ENCODE measurements at places on chromosomes 16 and 17.

GRCh38 chr16:67992661-67993206, 6.5 kb downstream of the DPEP2 start:
- no peak for DNase-seq

DNA sequence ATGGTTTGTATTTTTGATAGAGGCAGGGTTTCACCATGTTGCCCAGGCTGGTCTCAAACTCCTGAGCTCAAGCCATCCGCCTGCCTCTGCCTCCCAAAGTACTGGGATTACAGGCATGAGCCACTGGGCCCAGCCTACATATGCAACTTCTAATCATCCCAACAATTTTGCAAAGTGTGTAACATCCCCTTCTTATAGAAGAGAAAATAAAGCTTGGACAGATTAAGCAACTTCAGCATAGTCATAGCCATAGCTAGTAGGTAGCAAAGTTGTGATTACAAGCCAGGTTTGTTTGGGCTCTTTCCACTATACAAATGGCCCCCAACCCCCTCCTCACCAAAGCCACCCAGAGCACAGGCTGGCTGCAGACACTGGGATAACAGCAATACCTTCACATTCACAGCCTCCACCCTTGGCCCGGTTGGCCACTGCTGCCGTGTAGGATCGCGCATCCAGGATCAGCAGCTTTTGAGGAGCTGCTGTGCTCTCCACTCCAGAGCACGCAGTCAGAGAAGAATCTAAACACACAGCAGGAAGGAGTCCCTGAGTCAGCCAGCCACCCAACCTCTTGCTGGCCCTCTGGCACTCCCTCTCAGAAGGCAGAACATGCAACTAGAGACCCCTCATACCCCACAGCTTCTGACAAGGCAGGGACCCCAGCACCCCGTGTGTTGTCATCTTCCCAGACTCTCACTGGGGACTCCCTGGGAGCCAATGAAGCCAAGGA, 7.9 kb downstream of the MTMR4 start:
- no peak for DNase-seq

DNA sequence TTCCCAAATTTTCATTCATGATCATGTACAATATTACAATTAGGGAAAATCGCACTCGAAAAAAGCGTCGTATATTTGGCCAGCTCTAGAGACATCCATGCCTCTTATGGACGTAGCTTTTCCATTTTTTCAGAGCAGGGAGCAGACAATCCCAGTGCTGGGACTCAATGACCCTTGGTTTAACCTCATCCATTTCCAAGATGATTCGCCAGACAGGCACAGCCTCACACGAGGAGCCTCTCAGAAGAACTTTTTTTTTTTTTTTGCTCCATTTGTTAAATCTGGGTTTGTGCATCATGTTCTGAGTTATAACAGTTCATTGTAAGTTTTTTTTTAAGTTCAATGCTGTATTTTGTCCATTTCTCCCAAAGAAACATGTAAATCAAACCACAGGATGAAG, 92.1 kb downstream of the ZDHHC7 start:
- DNase-seq: no peak

DNA sequence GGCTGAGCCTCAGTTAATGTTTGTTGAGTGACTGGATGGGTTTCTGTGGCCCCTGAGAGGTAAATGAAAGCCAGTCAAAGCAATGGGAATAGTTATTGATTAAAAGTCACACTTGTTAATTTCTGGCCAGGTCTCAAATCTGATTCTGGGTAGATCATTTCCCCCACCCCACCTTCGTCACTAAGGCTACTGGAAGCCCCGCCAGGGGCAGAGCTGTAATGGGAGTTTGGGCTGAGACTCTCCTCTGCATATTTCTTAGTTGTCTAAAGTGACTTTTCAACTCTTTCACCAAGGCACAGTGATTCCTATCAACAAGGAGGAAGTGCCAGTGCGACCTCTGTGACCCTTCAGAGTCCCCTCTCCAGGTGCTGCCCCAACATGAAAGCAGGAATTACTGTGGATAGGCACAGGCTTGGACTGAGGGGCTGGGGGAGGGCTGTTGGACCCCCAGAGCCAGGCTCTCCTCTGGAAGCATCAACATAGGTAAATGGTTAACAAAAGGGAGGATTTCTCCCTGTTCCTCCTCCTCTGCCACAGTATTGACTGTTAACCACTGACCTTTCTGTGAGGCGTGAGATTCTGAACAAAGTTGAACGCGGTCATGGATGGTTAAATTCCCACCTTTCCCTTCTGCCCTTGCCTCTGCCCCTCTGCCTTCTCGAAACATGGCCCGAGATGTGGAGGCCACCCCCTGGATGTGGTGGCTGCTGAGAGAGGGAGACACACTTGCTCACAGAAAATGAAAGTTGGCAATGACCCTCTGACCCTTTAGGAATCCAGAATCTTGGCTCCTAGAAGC, 20.8 kb upstream of the TBX2 start:
- no peak for DNase-seq

DNA sequence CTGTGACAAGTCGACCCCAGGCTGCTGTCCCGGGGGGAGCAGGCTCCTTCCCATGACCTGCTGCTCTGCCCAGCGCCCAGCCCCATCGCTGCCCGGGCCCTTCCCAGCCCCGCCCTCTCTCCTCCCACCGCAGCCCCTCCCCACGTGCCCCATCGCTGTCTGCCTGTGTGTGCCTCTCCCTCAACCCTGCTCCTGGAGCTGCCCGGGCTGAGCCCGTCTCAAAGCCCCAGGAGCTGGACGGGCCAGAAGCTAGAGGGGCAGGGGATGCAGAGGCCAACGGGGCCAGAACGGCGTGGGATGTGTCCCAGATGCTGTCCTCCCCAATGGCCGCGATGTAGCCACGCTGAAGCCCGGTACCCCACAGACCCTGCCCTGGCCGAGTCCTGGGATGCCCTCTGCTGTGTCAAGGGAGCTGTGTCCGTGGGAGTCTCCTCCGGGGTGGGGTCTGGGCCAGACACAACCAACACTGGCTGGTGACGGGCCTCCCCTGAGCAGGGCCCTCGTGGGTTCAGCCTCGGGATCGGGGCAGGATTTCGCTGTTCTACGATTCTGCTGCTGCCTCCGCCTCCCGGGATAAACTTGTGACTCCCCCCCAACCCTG, 118.2 kb upstream of the ZNF750 start:
- DNase-seq: no peak

DNA sequence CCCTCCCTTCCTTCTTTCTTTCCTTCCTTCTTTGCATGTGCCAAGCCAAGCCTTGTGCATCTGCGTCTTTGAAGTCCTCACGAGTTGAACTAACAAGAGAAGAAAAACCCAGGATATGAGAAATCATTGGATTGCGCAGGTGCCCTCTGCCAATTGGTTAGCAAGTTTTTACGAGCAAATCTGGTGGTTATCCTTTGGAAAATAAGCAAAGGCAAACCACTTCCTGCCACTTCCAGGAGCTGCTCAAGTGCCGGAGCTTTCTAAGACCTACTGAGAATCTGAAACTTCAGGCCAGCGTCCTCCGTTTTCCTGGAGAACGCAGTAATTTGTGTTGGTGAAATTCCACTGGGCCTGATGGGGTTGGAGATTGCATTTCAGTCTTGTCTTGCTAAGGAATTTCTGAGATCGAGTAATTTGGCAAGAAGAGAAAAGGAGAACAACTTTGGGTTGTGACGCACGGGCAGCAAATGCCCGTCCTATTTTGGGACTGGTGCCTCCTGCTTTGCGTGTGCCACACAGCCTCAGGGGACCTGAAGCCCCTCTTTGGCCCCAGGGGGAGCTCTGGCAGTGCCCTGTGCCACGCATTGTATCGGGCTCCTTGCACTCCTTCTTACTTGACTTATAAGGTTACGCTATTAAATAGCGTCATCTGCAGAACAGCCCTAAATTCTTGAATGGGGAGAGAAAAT, 56.4 kb downstream of the CMIP start:
- DNase-seq: no peak

DNA sequence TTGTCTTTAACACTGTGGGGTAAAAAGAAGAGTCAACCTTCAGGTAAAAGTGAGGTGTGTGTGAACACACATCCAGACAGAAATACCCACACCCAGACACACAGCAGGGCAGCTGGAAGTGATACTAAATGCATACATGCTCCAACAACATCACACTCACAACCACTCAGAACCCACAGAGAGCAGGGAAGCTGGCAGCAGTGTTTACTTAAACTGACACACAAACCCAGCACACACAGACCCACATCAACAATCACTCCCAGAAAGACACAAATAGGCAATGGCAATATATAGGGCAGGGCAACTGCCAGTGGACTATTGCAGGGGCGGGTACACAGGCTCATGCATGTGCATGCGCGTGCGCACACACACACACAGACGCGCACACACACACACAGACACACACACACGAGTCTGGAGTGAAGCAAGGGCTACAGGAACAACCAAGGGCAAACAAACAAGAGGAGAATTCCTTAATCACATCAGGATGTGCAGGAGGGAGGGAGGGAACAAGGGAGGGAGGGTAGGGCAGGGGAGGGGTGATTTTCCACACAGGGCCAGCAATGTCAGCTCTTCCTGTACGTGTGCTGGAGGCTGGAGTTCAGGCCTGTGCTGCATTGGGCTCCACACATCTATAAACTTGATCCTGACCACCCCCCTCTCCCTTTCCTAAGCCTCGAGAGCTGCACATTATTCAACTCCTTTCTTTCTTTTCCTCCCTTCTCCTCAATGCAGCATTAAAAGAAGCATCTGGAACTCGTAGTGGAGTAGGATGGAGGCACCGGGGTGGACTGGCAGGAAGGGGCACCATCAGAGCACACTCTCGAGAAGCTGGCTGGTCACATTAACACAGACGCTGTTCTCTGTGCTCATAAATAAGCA, 30.1 kb downstream of the HIC1 start:
- DNase-seq: no peak

GRCh38 chr16:83113317-83113716, 486.5 kb downstream of the CDH13 start:
- DNase-seq: no peak

DNA sequence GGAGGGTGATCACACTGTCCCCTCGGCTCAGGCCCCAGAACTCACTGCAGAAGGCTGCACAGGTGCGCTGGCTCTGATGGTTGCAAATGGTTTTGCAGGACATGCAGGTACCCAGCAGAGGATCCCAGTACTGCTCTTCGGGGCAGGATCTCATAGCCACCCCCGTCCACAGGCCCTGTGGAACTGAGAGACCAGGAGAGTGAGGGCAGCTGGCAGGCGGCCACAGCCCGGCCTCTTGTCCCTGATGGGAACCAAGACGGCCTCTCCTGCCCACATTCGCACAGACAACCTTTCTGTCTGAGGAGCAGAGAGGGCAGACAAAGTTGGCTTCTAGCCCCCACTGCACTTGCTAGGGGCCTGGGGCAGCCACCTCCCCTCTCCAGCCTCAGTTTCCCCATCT, 19.5 kb downstream of the TNFRSF13B start:
- no peak for DNase-seq

DNA sequence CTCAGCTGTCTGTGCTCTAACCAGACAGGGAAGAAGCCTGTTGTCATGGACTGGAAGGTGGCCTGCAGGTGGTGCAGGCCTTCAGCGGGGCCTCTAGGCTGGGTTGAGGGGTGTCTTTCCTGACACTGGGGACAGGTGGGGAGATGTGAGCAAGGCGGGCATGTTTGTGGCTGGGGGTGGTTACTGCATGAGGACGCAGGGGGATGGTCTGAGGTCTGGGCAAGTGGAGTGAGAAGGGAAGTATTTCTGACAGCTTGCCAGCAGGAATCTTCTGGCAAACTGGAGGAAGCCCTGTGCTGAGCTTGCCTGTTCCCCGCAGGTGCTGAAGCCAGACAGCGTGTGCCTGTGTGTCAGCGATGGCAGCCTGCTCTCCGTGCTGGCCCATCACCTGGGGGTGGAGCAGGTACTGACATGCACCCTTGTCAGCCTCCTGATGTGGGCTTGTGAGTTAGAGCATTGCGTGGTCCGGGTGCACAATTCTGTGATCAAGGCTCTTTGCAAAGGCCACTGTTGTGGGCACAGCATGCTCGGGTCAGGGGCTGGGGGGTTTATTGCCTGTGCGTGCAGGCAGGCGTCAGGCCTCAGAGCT, 36.2 kb downstream of the PRMT7 start:
- no peak for DNase-seq

DNA sequence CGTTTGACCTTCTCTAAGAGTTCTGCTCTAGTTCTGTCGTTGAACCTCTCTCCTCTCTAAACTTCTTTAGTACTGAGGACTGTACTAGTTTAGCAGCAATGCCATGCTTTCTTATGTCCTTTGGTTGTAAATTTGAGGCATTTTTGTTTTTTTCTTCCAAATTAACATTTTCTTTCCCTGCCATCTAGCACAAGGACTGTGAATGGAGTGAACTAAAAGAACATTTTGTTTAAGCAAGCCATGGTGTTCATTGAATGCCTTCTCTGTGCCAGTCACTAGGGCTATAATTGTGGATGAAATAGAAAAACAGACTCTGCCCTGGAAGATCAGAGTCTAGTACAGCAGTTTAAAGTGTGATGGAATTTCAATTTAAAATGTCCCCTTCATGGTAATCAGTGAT, 137.9 kb downstream of the FTO start:
- no peak for DNase-seq

GRCh38 chr16:85568519-85568918, 44.6 kb upstream of the GSE1 start:
- no peak for DNase-seq

DNA sequence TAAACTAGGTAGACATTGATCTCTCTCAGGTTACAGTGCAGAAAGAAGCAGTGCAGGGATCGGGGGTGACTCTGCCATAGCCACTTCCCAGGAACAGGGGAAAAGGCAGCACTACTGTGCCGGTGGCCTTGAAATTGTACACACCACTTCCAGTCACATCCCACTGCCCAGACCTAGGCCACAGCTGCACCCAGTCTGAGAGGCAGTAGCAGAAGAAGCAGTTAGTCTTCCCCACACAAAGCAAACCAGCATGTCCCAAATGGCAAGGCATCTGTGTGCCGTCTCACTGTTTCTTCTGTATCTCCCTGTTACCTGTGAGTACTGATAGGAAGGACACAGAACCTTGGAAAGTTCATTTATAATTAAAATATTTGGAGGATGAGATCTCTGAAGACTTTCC, 47.0 kb downstream of the TMC6 start:
- no peak for DNase-seq

DNA sequence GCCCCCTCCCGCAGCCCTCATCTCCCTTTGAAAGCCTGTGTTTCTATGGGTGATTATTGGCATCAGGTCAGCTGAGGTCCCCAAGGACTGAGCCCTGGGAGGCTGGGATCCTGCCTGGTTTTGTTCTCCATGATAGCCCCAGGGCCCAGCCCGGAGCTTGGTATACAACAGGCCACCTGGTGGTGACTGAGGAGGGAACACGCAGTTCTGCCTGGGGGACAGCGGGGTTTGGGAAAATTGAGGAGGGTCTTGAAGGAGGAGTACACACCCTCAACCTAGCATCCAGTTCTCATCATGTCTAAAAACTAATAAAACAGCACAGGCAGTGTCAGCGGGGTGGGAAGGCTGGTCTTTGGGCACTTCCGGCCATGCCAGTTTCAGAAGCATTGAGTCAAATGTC, 335.1 kb downstream of the CPPED1 start:
- DNase-seq: no peak

- DNase-seq: no peak
Measured at GRCh38 chr17:50499721-50500120, 8.5 kb upstream of the MYCBPAP start.

- DNase-seq: no peak
Measured at GRCh38 chr16:72189865-72190371, 18.0 kb upstream of the PMFBP1 start.

GRCh38 chr17:35799942-35800341, 4.5 kb upstream of the MMP28 start:
- no peak for DNase-seq

GRCh38 chr16:63287401-63287800, 1251.2 kb upstream of the CDH8 start:
- no peak for DNase-seq

GRCh38 chr17:18025945-18026776, 12.8 kb downstream of the ATPAF2 start:
- no peak for DNase-seq
